ENCODE measurements at places on chromosomes 6 and 20.

GRCh38 chr6:145540741-145541140 lies 194.6 kb downstream of the EPM2A start:
- no peak for DNase-seq

- DNase-seq = no peak
Observed at GRCh38 chr6:92479831-92480230, 939.5 kb downstream of the EPHA7 start.

DNA sequence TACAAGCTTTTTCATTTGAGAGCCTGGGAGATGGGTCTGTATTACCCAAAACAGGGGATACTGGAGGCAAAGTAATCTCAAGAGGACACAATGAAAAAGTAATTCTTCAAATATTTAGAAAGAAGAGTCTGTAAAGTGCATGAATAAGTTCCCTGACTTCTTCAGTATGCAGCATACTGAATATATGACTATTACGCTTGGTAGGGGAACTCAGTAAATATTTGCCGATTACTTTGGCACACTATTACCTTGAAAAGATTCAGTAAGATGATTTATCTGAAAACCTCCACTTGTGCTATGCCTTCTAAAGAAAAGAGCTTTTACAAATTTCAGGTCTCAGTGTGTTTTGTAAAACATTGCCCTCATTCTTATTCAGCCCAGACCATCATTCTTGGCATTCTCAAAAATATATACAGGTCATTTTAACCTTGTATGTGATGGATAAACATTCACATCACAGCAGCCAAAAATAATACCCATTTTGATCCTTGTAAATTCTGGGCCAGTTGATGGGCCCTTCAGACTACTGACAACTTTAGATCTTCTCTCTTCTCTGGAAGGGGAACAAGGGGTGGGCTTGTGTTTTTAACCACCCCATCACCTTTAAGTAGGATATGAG lies 125.9 kb downstream of the EDN1 start:
- no peak for DNase-seq

GRCh38 chr20:24753130-24753529 lies 195.9 kb upstream of the CST7 start:
- no peak for DNase-seq

GRCh38 chr6:17865798-17866725 lies 121.4 kb downstream of the KIF13A start:
- no peak for DNase-seq

GRCh38 chr20:58794510-58795180 lies 56.1 kb downstream of the GNAS-AS1 start:
- no peak for DNase-seq

DNA sequence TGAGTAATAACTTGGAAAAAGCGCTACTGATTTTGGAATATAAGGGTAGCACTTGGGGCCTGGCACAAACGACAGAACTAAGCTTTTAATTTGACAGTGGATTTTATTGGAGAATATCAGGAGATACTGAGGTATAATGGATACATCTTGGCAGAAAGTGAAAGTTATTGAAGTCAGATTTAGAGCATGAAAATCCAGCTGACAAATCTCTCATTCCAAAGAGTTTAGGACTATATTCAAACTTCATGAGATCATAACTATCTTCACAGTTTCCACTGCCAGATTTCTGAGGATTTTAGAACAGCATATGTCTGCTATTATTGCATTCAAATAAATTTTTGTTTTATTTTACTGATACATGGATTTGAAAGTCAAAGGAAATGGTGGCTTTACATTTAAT lies 132.3 kb upstream of the THEMIS start:
- no peak for DNase-seq

- no peak for DNase-seq
Observed at GRCh38 chr6:128403618-128404444, 116.6 kb downstream of the PTPRK start.

DNA sequence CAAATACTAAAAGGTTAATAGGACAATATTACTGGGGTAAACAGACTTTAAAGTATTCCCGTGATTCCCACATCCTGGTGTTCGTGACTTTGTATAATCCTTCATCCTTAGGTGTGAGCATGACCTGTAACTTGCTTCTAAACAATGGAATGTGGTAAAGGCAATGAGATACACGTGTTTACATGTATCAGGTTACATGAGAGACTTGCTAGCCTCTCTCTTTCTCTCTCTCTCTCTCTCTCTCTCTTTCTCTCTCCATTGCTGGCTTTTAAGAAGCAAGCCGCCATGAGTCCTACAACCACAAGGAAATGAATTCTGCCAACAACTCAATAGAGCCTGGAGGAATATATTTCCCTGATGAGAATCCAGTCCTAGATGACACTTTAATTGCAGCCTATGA lies 83.9 kb upstream of the LGSN start:
- no peak for DNase-seq

DNA sequence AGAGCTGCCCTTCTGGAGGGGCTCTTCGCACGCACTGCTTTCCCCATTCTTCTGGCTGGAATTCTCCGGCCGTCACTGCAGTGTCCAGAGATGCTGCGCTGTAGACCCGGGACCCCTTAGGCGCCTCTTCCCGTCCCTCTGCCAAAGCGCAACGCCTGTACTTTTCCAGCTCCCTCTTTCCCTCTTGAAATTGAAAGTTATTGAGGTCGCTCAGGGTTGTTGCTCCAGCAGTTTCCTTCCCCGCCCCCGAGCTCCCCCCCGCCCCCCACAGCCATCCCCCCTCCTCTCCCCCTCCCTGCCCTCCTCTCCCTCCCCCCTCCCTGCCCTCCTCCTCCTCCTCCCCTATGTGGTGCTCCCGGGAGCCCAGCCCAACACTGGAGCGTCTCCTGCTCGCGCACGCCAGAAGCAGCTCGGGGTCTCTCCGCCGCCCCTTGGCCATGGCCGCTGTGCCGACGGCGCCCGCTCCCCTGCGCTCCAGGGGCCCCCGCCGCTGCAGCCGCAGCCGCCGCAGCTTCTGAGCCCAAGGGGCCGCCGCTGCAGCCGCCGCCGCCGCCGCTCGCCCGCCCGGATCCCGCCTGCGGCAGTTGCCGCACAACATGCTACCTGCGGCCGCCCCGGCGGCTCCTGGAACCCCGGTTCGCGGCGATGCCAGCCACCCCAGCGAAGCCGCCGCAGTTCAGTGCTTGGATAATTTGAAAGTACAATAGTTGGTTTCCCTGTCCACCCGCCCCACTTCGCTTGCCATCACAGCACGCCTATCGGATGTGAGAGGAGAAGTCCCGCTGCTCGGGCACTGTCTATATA lies at the start of gene RSPO3:
Gene RSPO3 (plus strand): TSS at position 374 of the 804 bp plus-strand sequence. CDS start 522 bp downstream, outside the sequence.
- DNase-seq = no peak

DNA sequence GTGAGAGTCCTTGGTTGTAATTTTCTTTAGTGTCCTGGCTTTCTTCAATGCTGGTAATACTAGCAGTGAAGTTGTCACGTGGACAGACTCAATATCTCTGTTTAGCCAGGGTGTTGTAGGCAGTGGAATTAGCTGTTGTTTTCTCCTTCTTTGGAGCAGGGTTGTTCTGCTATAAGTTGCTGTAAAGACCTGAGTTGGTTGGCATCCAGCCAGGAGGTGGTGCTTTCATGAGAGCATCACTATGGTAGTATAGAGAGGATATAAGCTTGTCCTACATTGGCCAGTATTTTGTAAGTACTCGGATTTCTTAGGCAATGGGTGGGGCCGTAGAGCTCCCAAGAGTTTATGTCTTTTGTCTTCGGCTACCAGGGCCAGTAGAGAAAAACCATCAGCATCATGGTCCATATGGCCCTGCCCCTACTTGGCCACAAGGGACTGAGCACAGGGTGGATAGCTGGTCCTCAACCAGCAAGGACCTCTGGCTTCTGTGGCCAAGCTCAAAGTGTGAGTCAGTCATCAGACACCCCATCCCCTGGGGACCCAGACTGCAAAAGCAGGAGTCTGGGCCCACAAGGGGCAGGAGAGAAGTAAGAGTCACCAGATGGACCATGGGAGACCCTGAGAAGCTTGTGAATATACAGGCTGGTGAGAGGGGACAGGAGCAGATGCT lies 127.9 kb upstream of the NXT1 start:
- DNase-seq = no peak

GRCh38 chr6:105805501-105806023 lies 280.6 kb upstream of the PRDM1 start:
- DNase-seq = no peak

- peak; percentile 48 for DNase-seq
Observed at GRCh38 chr6:127464881-127465459, 5.8 kb upstream of the KIAA0408 start.

- DNase-seq = no peak
Observed at GRCh38 chr6:16355238-16355637, 116.9 kb downstream of the GMPR start.

DNA sequence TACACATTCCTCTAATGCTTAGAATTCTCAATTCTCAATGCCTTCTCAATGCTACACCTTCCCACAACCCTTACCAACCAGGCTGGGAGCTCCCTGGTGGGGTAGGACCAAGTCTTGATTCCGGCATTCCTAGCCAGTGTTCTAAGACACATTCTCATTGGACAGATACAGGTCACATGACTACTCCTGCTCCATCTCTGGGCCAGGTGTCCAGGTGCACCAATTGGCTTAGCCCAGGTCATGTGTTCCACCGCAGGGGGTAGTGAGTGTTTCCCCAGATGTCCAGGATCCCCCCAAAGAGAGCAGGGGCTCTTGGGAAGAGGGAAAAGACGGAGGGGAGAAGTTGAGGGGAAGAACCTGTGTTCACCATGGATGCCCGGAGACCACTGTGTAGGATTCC lies 58.7 kb upstream of the MLN start:
- DNase-seq = no peak

- DNase-seq = no peak
Observed at GRCh38 chr6:14927398-14927797, 318.5 kb upstream of the JARID2 start.

GRCh38 chr20:11978496-11978895 lies 60.8 kb downstream of the BTBD3 start:
- DNase-seq = no peak

GRCh38 chr6:43761666-43762409 lies 8.2 kb upstream of the VEGFA start:
- no peak for DNase-seq

- DNase-seq = peak; percentile 5
Observed at GRCh38 chr20:51661609-51662178, 106.5 kb downstream of the ATP9A start.

GRCh38 chr6:64733433-64733832 lies 973.6 kb downstream of the EYS start:
- DNase-seq = no peak

- no peak for DNase-seq
Observed at GRCh38 chr6:109263873-109264700, 118.2 kb downstream of the CD164 start.

DNA sequence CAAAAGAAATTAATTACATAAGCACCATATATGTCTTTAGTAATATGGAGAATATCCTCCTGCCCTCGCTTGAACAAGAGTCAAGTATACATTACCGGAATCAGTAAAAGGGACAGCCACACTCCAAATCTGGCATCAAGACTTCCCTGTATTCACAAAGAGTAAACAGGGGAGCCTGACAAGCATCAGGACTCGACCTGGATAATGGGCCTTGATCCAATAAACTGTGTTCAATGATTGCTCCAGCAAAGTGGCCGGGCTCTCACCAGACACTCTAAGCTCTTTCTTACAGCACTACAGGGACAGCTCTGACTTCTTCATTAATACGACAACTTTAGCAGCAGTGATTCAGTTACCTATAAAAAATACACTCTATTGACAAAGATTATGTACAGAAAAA lies 307.9 kb upstream of the POU3F2 start:
- no peak for DNase-seq

GRCh38 chr20:57869951-57870315 lies 160.1 kb upstream of the PMEPA1 start:
- DNase-seq = no peak

DNA sequence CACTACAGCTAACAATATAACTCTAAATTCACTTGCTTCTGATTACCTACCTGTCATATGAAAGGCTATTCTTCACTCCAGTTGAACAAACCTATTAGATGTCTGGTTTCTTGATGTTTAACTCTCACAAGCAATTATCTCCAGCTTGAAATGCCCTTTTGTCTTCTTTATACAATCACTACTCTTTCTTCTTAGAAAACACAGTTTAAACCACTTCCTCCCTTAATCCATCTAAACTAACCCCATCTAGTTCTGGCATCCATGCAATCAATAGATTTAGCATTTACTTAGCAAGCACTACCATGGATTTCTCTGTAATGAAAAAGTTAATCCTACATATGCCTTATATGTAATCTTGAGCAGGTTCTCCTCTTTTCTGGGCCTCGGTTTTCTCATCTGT lies 127.3 kb downstream of the ATXN1 start:
- DNase-seq = no peak

GRCh38 chr6:162258647-162259046 lies 468.9 kb downstream of the PRKN start:
- no peak for DNase-seq

- no peak for DNase-seq
Observed at GRCh38 chr20:57509665-57510237, 15.2 kb downstream of the CTCFL start.

All from activated naive CD8-positive, alpha-beta T cell treated with anti-CD3 and anti-CD28 coated beads, Interleukin-2, amount 50 U/mL, for 16 hours (primary cell).